ENCODE measurements at places on chromosomes 7 and 10.

DNA sequence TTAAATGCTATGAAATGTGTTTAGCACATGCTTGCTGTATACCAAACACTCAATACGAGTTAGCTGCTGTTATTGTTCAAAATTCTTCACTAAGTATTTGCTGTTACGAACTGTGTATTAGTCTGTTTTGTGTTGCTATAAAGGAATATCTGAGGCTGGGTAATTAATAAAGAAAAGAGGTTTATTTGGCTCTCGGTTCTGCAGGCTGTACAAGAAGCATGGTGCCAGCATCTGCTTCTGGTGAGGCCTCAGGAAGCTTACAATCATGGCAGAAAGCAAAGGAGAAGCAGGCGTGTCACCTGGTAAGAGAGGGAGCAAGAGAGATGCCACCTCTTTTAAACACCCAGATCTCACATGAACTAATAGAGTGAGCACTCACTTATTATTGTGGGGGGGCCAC is 1.6 kb downstream of the UBE2D4 start:
- no peak for DNase-seq

DNA sequence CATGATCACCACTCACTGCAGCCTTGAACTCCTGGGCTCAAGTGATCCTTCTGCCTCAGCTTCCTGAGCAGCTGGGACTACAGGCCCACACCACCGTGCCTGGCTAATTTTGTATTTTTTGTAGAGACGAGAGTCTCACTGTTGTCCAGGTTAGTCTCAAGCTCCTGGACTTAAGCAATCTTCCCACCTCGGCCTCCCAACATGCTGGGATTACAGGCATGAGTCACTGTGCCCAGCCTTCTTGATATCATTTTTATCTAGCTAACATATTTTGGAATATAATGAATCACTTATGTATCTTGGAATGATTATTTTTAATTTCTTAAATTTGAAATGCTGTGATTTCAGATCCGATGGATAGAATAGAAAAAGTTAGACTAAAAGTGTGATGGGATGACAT is 18.4 kb downstream of the ARL4A start:
- DNase-seq = no peak

- no peak for DNase-seq
Measured at GRCh38 chr7:146366938-146367337, 250.3 kb downstream of the CNTNAP2 start.

DNA sequence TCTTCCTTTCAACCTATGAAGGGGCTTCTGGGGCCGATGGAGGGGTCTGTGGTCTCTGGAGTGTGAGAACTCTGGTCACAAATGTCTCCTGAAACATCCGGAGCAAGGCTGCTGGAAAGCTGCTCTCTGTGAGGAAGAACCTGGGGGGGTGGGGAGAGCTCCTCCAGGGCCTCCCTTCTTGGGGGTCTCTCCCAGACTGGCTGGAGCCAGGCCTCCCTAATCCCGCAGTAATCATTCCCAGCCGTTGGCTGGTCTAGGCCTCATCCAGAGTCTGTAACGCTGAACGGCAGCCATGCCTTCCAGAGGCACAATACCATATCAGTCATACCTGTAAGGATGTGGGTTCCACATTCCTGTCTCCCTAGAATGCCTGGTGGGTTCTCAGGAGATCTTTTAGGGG is 4.4 kb upstream of the LZTS2 start:
- DNase-seq = no peak

GRCh38 chr7:113392421-113392820 is 274.1 kb upstream of the SMIM30 start:
- no peak for DNase-seq

DNA sequence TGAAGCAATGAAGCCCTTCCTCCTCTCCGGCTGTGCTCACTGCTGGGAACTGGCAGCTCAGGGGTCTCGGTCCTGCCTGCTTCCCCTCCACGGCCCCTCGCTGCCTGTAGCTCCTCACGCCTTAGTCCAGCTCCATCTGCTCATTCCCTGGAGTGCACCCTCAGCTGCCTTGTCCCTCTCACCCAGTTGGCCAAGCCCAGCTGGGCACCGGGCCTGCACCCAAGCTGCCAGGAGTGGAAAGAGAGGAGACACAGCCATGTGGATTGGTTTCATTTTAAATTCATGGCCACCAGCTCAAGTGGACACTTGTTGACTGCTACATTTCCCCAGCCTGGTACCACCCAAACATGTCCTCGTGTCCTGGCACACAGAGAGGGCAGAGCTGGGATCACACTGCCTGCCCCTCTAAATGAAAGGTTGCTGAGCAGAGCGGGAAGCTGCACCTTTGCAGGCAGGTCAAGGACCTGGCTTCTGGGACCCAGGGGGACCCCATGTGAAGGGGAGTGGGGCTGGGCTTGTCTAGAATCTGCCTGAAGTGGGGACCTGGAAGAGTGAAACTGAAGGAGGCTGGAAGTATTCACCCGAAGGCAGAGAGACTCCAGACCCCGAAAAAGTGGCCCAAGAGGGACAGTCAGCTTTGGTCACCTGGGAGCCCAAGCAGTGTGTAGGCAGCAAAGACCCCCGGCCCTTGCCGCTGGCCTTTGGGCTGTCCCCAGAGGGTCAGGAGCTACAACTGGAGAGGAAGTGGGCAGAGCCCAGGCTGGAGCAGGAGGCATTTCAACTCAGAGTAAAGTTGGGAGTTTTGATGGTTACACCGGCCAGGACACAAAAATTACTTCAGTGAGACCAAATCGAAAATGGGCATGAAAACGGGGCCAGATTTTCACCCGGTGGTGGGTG is 15.0 kb upstream of the BNIP3 start:
- DNase-seq = no peak

- no peak for DNase-seq
Measured at GRCh38 chr7:84614821-84615501, 420.4 kb upstream of the SEMA3A start.

DNA sequence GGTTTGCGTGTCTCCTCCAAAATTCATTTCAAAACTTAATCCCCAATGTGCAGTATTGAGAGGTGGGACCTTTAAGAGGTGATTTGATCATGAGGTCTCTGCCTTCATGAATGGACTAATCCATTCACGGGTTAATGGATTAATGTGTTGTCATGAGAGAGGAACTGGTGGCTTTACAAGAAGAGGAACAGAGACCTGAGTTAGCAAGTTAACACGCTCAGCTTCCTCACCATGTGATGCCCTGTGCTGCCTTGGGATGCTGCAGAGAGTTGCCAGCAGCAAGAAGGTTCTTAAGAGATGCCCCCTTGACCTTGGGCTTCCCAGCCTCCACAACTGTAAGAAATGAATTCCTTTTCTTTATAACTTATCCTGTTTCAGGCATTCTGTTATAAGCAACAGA is 3.7 kb upstream of the TCTN3 start:
- no peak for DNase-seq

DNA sequence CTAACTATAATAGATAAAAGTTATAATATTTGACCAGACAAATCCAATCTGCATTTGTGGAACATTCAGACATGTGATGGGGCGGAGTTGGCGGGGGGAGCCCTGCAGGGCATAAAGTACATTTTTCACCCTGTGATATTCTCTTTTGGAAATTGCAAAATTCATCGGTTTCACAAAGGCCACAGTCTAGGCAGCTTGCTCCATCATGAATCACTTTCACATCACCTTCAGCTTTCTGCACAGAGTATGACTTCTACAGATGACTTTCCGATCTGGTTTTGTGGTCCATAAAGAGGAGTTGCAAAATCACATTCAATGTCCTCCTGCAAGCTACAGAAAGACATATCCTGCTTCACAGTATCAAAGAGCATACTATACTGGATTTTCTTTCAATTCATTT is 51.4 kb upstream of the APBB1IP start:
- no peak for DNase-seq

DNA sequence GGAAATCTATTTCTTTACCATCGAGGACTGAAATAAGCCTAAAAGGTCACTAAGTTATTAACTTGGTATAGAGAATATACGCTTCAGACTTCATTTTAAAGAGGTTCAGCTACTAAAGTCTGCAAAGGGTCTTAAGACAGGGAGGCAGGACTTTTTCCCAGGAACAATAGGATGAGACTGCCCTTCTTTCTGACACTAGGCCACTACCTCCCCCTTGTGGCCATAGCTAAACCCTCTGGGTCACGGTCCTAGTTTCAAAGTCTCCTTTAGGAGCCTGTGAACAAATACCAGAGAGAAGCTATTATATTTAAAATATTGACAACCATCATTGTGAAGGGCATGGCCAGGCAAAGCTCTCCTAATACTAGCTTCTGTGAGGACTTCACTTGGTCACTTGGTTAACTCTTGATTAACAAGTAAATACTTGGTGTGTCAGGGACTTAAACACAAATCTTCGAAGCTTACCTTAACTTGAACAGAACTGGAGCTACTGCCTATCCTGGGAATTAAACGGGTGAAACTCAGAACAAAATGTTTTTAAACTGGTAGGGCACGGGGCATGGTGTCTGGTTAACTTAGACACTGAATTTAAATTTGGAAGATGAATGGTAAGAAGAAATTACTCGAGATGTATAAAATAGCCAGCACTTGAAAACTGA is 75.6 kb downstream of the CCDC6 start:
- peak; percentile 63 for DNase-seq

- no peak for DNase-seq
Measured at GRCh38 chr7:44776211-44776610, 20.3 kb upstream of the PPIA start.

DNA sequence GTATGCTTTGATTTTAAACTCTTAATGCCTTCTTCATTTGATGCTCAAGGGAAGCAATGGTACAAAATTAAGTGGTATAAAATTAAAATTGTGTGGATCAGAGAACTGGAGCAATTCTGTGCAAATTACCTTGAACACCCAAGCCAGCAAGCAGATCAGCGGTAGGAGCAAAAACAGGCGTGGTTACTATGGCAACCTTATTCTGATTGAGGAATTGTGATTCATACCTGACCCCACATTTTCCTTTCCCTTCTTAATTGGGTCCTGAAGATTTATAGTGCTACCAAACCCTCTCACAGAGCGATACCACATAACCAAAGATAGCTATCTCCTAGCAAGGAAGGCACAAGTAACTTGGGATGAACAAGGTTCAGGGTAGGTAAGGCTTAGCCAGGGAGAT is 72.5 kb upstream of the FZD1 start:
- DNase-seq = no peak

GRCh38 chr7:130329681-130330080 is 14.9 kb upstream of the CPA5 start:
- DNase-seq = peak; percentile 73

- DNase-seq = no peak
Measured at GRCh38 chr10:65793738-65794425, 1132.0 kb upstream of the LRRTM3 start.

DNA sequence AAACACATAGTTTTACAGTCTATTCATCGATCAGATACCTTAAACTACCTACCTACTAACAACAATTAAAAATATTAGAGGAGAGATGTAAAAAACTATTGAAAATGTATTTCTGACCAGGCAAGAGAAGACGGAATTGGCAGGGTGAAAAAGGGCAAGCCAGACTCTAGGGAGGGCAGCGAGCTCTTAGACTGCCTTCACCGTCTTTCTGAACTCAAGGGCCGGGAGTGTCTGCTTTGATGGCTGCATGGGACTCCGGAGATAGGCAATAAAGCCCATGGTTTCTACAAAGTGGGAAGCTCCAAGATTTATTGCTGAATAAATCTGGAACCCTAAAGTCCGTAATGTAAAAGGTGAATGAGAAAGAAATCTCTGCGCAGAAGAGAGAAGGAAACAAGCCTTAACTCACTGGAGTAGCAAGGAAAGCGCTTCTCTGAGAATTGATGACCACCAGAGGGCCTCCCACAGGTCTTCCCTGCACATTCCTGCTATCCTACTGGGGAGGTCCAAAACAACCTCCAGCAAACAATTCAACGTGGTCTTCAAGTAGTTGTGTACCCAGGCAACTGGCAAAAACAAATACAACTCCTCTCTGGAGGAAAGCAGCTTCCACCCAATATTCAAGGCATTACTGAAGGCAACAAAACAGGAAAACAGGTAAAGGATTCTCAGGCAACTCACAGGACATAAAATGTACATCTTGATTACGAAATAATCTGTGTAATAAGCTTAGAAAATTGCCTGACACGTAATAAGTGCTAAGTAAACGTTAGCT is 181.3 kb downstream of the SDK1 start:
- peak; percentile 71 for DNase-seq

DNA sequence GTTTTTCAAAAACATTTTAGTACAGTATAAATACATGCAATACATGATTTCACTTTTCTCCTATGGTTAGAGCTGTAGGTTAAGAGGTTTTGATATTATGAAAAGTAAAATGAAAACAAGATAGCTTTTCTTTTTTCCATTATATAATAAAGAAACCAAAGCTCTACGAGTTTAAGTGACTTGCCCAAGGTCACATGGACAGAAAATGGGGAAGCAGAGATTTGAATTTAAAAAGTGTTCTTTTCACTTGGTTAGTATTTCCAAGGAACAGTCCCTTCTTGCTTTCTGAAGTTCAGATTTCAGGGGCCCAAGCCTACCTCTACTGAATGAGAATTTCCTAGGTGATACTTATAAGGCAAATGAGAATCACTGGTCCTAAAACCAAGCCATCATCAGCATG is 13.2 kb upstream of the MAP3K8 start:
- no peak for DNase-seq

GRCh38 chr7:51428217-51428887 is 111.7 kb upstream of the COBL start:
- peak; percentile 10 for DNase-seq

- DNase-seq = no peak
Measured at GRCh38 chr10:130792096-130792845, 519.2 kb downstream of the TCERG1L start.

- DNase-seq = no peak
Measured at GRCh38 chr7:149238051-149238450, 1.4 kb upstream of the ZNF212 start.

DNA sequence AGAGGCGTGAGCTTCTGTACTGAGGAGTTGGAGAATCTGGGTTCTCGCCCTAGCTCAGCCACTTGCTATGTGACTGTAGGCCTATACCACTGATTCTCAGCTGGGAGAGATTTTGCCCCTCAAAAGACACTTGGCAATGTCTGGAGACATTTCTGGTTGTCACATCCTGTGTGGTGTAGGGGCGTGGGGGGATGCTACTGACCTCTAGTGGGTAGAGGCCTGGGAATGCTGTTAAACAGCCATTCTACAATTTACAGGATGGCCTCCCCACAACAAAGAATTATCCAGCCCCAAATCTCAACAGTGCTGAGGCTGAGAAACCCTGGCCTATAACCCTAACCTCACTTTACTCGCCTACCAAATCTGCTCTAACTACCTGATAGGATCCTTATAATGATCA is 58.8 kb upstream of the GAD2 start:
- no peak for DNase-seq

GRCh38 chr7:101916876-101917275 is 99.5 kb downstream of the CUX1 start:
- no peak for DNase-seq

GRCh38 chr7:81233208-81233940 is 314.5 kb upstream of the SEMA3C start:
- DNase-seq = no peak

- DNase-seq = no peak
Measured at GRCh38 chr10:63206576-63206975, 73.4 kb downstream of the NRBF2 start.

- no peak for DNase-seq
Measured at GRCh38 chr7:122407195-122407594, 102.6 kb upstream of the FEZF1 start.

DNA sequence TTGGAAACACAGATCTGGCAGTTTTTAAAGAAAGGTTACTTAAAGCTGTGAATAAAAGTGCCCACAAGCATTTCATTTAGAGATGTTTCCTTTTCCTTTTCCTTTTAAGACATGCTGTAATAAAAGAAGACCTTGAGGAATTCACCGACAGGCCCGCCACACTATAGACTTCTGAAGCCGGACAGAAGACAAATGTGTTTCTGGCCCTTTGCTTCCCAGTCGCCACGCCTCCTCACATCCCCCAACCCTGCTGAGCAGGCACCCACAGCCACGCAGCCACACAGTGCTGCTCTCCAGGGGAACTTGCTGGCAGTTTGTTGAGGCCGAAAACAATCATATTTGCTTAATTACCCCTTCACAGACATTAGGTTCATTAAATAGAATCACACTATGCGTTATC is 83.4 kb downstream of the SLC25A13 start:
- no peak for DNase-seq
